Stimulated activated CD8-positive, alpha-beta memory T cell treated with anti-CD3 and anti-CD28 coated beads, Interleukin-4, amount 100 ng/mL, for 48 hours (primary cell): ENCODE measurements at places on chromosomes 3 and 15.

GRCh38 chr15:36904715-36905114, 195.6 kb downstream of the MEIS2 start:
- DNase-seq = no peak

GRCh38 chr3:64915778-64916177, 228.0 kb upstream of the ADAMTS9 start:
- no peak for DNase-seq

- peak; percentile 38 for DNase-seq
Observed at GRCh38 chr15:34318277-34319079, 19.1 kb downstream of the SLC12A6 start.

- no peak for DNase-seq
Observed at GRCh38 chr3:8658306-8659212, 14.0 kb upstream of the SSUH2 start.

GRCh38 chr3:188270423-188270972, 116.5 kb downstream of the LPP start:
- no peak for DNase-seq
